ENCODE measurements at places on chromosomes 12 and 14.

- DNase-seq, result no peak
These were observed 191.7 kb downstream of the ALG10B start for GRCh38 chr12:38508246-38508645.

DNA sequence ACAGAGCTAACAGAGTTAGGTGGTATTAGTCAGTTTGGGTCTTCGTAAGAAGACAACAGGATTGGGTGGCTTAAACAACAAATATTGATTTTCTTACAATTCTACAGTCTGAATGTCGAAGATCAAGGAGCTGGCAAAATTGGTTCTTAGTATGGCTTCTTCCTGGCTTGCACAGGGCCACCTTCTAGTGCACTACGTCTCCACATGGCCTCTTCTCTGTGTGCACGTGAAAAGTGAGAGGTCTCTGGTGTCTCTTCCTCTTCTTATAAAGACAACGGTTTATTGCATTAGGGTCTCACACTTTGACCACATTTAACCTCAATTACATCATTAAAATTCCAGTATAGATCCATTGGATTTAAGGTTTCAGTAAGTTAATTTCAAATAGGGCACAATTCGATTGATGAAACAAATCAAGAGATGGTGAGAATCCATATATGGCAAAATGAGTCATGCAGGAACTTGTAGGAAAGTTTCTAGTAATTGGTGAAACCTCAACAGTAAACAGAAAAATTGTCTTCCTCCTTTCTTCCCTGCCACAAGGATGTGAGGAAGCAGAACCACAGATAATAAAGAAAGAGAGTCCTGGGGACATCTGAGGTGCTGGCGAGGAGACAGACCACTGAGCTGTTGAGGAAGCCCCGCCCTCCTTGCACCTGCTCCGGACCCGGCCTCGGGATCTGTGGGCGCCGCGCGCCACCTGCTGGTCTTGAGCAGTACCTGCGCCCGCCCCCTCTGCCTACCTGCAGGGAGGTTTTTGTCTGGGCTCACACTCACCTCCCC is 846.7 kb downstream of the TMEM121 start:
- peak; percentile 89 for DNase-seq

DNA sequence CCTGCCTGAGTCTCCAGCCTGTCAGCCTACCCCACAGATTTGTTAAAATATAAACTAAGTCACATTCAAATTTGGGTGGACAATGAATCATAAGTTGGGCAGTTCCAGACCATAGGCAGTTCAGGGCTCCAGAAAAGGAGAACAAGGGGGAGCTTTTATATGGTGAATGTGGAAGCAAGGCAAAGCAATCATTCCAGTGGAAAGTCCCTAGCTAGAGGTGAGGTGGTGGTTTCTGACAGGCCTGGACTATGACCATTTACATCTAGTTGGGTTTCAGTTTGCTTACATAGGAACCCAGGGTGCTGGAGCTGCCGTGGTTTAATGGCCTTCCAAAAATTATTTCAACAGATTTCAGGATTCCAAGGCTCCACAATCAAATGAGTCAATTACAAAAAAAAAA is 207.3 kb downstream of the AEBP2 start:
- no peak for DNase-seq

DNA sequence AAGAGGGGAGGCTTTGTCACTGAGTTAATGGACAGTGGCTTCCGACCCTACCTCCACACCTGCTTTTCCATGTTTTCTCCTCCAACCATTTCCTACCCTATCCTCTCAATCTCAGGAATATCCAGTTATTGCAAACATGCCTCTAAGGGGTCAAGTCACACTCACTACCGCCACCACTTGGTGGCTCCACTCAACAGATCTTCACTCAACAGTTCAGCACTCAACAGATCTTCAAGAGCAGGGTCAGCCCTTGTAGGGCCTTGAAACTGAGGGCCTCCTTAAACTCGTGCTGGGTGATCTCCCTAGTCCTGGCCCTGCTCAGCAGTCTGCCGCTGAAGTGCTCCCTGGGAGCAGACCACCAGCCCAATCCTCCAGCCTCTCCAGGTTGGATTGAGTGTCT is 14.2 kb downstream of the ZNF641 start:
- no peak for DNase-seq

DNA sequence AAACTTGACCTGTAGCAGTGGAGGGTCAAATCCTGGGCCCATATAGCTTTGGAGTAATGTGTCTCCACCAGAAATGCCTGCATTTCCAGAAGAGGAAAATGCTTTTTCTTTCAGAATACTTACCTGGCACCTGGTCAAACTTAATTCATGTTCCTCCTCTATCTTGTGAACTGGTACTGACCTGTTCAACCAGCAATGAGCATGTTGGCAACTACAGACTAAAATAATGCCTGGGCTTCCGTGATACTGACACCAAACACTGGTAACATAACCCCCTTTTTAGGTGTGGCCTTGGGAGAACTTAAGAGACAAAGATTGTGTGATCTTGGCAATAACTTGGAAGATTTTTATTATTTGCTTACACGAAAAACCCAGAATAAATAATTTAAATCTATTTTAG is 23.8 kb upstream of the MGST1 start:
- DNase-seq, result no peak

DNA sequence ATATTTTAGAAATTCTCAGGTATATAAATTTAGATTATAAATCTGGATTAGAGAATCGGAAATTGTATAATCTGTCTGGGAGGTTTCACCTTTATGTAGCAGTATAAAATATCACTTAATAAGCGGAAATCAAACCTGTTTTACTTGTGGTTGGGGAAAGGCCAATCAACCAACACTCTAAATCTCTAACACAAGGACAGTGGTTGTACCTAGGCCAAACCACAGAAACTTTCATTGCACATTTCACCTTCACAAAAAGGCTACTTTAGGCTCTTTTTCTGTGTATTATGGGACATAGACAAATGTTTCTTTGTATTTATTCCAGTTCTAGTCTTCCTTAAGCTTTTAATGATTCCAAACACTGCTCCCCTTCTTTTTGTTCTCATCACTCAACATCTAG is 19.8 kb downstream of the ERH start:
- DNase-seq, result no peak

DNA sequence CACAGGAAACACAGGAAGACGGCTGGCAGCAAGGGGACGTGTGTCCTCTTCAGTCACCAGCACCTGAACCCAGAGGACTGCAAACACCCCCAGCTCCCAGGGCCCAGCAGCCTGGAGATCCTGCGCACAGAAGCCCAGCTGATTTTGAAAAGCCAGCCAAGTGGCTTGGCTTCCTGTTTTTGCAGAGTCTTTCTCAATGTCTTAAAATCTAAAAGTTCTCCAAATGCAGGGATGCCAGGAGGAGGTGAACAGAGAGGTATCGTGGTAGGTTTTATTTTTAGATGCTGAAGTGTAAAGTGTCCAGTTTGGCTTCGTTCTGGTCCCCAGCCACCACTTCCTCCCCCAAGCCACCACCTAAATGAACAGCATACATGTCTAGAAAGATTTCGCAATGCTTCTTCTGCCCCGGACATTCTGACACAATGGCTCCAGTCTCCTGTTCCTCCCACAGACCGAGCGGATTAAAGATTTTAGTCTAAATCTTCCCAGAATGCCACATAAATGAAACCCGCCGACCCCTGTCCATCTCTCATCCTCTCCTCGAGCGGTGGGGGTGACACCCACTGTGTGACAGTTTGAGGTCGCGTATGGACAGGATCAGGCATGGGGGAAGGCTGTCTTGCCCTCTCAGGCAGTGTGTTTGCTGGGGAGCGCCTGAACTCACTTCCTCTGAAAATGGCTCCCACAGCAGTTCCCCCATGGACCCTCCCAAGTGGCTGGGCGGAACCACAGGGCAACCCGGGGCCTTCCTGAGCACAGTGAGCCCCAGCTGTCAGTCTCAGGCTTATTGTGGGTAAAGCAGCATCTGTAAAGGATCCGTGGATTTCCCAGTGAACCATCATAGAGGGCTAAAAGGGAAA is 41.6 kb downstream of the ITPK1 start:
- DNase-seq, result no peak
